ENCODE measurements at places on chromosomes 7 and 10.

DNA sequence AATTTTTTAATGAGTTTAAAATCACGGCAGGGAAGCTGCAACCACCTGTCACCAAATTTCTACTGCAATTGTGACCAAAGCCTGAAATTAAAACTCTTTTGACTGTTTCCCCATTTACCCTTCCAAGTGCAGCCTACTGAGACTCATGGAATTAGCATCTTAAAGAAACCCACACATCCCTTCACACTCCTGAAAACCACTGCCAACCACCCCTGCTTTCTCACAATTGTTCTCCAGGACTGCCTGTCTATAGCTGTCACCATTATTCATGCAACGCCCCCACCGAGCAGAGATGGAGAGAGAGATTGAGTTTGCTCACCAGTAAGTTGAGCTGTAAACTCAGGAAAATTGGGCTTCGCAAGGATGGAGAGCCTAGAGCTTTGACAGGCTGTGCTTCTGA lies 383.8 kb upstream of the SORCS1 start:
- no peak for DNase-seq

GRCh38 chr7:137130751-137131158 lies 212.8 kb downstream of the PTN start:
- DNase-seq, result no peak

- DNase-seq, result no peak
Measured at GRCh38 chr10:119024882-119025281, 4.6 kb upstream of the NANOS1 start.

- DNase-seq, result no peak
Measured at GRCh38 chr7:47303014-47303694, 278.8 kb downstream of the TNS3 start.

GRCh38 chr7:69038915-69039314 lies 559.4 kb upstream of the AUTS2 start:
- no peak for DNase-seq

GRCh38 chr7:69564454-69565417 lies 33.5 kb upstream of the AUTS2 start:
- no peak for DNase-seq

DNA sequence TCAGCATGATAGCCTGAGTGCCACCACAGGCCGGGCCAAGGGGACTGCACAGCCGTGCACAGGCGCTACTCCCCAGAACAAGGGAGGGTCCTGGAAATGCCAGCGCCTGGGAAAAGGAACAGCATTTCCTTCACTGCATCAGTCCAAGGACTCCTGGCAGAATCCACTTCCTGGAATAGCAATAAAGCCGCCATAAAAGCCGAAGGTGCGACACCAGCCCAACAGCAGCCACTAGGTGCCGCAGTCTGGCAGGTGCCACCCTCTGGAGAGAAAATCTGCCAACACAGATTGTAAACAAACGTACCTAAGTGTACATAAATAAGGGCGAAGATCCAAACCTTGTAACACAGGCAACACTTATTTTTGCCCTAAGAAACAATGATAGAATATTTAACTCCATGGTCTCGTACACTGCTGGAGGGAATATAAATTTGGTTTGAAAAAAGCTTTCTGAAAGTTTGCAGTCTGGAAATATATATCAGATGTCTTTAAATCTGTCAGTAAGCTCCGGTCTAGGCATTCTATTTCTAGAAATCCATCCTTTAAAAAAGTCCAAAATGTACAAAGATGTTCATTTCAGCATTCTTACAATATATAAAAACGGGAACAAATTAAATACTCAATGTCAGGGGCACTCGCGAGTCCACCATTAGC lies 22.2 kb downstream of the VOPP1 start:
- DNase-seq, result no peak

DNA sequence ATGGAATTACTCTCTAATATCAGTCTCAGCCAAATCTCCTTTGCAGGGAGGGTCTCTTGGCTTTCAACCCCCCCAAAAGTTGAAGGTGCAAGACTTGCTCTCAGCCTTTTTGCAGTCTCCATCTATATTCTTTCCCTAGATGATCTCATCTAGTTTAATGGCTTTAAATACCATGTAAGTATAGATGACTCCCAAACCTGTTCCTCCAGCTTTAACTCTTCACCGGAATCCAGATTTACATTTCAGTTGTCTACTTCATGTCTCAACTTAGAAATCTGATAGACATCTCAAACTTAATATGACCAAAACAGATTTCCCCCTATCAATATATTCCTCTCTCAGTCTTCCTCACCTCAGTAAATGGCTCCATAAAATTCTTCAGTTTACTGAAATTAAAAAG lies 9.9 kb upstream of the TAS2R41 start:
- no peak for DNase-seq

- DNase-seq, result no peak
Measured at GRCh38 chr7:1235501-1236131, 2.9 kb downstream of the UNCX start.

- no peak for DNase-seq
Measured at GRCh38 chr7:39683216-39683845, 60.0 kb downstream of the RALA start.

- no peak for DNase-seq
Measured at GRCh38 chr10:129780198-129780597, 183.9 kb downstream of the EBF3 start.

DNA sequence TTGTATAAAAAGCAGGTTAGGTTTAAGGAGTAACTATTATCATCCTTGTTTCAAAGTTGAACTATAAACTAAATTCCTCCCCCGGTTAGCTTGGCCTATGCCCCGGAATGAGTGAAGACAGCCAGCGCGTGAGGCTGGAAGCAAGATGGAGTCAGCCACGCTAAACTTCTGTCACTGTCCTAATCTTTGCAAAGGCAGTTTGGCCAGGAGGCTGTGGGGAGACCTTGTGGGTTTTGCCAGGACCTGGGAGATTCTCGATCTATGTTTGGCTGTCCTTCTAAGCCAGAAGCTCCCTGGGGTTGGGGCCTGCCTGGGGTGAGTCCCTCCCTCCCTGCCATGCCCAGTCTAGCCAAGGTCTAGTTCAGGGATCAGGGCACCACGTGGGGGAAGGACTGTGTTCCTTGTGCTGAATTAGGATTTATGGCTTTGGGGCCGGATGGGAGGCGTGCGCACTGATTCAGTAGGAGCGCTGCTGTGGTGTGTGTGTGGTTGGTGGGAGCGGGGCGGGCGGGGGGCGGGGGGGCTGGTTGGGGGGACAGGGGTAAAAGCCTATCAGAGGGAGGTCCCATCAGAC lies 871 bp upstream of the GTF2IRD1 start:
- DNase-seq, result no peak

DNA sequence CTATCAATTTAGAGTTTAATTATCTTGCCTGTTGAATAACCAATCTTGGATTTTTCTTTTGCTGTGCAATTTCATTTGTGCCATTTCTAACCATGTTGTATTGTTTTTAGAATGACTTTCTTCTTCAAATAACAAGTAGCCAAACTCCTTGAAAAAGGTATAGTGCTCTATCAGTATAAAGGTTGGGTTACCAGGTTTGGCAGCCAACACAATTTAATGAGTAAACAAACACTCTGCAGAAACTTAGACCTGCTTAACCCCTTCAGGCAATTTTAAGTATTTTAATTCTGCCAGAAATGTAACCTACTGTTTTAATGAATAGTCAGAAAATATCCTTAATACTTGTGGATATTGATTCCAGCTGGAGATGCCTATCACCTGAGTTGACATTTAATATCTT lies 299.8 kb downstream of the ARL4A start:
- DNase-seq, result no peak

GRCh38 chr10:113069595-113069994 lies 119.5 kb downstream of the TCF7L2 start:
- no peak for DNase-seq

GRCh38 chr10:104577163-104577562 lies 63.9 kb upstream of the SORCS3 start:
- no peak for DNase-seq

DNA sequence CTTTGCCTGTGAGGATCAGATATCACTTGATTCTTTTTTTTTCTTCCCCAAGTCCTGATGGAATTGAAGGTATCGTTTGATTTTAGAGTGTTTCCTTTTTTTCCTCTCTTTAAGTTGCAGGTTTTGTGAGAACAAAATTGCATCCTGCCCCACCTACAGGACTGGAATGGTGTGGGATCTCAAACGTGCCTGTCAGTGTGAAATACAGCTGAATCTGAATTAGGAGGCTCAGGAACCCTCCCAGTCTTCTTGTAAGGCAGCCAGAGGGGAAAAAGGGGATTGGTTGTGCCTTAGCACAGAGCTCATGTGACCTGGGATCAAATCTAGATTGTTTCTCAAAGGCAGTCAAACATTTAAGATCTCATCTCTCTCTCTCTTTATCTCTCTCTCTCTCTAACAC lies 32.7 kb upstream of the KLHL7 start:
- DNase-seq, result no peak

DNA sequence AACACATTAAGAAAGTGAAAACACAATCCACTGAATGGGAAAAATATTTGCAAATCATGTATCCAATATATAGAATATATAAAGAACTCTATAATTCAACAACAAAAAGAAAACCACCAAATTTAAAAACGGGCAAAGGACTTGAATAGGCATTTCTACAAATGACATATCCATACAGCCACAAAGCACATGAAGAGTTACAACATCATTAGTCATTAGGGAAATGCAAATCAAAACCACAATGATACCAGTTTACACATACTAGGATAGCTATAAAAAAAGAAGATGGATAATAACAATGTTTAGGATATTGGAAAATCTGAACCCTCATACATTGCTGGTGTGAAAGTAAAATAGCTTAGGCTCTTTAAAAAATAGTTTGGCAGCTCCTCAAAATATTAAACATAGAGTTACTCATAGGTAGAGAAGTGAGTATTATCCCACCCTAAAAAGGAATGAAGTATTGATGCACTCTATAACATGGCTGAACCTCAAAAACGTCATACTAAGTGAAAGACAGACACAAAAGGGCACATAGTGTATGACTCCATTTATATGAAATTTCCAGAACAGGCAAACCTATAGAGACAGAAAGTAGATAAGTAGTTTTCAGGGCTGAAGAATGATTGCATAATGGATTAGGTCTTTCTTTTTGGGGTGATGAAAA lies 4.5 kb downstream of the ZPBP start:
- DNase-seq, result no peak

GRCh38 chr7:92608380-92609322 lies 18.5 kb upstream of the FAM133B start:
- no peak for DNase-seq

GRCh38 chr7:134813663-134814396 lies 34.4 kb downstream of the CALD1 start:
- DNase-seq, result no peak

DNA sequence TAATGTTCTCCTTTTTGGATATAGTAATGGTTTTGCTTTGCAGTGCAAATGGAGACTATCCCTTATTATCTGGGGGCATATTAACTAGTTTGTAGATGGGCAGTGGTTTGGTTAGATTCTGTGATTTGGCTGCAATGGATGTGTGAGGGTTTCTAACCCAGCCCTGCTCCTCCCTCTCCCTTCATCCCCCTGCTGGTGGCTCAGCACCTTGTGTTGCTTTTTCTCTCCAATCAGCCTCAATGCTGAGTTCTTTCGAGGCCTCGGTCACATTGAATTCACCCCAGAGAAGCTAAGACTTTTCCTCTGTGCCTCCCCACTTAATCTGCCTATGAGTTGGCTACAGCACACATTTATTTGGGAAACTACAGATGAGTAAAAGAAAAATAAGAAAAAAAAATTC lies 120.0 kb downstream of the MALRD1 start:
- no peak for DNase-seq

DNA sequence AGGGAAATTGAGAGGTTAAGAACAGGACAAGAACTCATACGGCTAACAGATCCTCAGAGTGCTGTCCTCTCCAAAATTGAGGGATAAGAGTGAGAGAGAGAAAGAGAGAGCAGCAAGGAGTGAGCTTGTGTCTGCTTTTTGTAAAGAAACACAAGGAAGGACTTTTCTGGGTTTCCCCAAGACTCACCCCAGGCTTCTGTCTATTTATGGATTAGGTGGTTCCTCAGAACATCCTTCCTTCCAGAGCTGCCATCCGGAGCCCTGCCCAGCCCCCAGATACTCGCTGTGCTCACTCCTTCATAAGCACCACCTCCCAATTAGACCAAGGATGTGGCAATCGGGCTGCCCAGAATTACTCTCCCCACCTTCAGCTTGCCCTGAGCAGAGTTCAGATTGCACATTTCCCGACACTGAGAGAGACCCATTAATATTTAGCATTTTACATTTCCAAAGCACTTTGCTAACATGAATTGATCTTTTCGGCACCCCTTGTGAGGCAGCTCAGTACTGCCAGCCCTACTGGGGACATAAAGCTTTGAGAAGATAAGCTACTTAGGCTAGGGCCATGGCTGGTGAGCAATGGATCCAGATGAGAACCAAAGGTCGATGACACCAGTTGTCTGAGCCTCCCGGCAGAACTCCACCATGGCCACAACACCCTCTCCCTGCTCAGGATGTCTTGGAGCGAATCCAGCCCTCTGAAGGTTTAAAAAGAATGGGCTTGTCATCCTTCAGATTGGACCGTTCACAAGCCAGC lies 19.2 kb upstream of the R3HCC1L start:
- no peak for DNase-seq
